ENCODE measurements at places on chromosomes 7 and 10.

DNA sequence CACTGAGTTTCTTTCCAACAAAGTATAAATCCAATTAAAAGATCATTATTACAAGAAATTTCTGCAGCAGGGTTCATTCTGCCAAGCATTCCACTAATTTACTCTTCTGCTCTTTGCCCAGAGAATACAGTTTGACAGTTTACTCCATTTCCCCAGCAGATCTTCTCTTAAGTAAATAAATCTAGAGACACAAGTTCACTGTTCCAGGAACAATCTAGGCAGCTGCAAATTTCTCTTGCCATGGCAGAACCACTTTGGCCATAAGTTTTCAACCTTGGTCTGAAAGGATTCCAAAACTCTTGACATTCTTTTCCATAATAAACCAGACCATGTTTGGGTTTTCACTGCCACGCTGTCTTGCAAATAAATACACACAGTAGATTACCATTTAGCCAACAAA lies 11.5 kb downstream of the RGS10 start:
- DNase-seq, result no peak

DNA sequence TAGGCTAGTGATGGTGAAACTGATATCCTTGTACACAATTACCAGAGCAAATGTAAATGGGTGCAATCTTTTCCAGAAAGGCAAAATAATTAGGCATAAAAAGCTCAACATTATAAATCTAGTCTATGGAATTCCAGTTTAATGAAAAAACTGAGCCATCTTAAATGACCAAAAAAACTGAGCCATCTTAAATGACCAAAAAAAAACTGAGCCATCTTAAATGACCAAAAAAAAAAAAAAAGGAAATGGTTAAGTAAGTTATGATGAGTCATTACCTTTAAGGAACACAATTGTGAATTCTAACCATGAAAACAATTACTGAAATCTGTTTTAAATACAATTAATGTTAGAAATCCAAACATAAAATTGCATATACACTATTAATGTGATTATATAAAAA lies 25.3 kb downstream of the USP6NL start:
- DNase-seq, result no peak

- no peak for DNase-seq
These were observed 17.1 kb downstream of the STK32C start for GRCh38 chr10:132290631-132291030.

GRCh38 chr7:131358636-131359035 lies 31.0 kb downstream of the MKLN1 start:
- no peak for DNase-seq

GRCh38 chr7:73704640-73705550 lies 14.6 kb downstream of the STX1A start:
- no peak for DNase-seq

- DNase-seq, result no peak
These were observed 131.1 kb downstream of the DIP2C start for GRCh38 chr10:558364-558763.

- no peak for DNase-seq
These were observed 57.9 kb downstream of the AKR1C4 start for GRCh38 chr10:5254488-5254887.

DNA sequence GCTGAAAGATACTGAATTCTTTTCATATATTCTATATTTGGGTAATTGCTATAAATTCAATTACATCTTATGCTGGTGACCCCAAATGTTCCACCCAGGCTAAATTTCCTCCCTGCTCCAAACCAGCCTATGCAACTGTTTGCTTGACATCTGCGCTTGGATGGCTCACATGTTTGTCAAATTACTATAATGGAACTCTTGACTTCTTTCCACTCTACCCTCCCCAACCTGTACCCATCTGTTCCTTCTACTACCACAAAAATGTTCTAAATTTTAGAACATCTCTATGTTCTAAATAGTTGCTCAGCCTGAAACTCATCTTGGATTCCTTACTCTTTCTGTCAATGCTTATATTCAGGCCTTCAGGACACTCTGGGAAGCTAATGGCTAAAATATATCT lies 249.9 kb upstream of the SMIM30 start:
- no peak for DNase-seq

- DNase-seq, result no peak
These were observed 2.3 kb downstream of the PAX2 start for GRCh38 chr10:100747456-100748230.

DNA sequence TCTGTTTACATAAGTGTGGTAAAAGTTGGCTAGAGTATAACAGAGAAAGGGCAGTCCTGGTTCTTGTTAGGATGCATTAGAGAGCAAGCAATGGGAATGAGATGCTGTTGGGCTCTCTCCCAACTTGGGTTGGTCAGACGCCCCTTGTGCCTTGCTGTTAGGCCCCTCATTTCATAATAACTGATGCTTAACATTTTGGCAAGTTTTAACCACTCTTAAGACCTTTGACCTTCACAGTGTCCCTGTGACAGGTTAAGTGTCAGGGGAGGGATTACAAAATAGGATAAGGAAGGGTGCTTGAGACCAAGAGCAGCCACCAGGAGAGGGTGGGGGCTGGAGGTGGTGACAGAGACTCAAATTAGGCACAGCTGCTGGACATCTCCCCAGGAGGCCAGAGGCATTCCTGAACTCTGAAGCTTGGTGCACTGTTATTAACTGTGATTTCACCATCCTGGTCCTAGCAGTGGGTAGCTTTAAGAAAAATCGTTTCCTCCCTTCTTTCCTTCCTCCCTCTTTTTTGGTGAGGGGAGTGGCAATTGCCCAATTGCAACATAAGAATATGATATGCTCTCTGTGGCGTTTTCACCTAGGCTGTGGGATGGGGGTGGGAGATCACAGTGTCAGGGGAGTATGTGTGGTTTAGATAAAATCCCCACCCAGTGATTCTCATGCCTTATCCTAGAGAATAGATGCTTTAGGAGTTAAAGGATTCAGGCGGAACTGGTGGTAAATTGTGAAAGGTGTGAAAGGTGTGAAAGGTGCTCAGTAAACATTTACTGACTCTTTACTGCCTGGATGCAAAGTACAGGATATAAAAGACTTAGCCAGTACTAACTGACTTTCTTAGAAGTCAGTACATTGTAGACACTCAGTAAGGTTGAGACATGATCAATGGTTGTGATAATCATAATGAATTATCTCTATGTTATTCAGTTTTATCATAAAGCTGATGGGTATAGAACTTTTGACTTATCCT lies 270.5 kb downstream of the BICC1 start:
- DNase-seq, result no peak

GRCh38 chr10:19097151-19097550 lies 48.5 kb downstream of the MALRD1 start:
- no peak for DNase-seq

DNA sequence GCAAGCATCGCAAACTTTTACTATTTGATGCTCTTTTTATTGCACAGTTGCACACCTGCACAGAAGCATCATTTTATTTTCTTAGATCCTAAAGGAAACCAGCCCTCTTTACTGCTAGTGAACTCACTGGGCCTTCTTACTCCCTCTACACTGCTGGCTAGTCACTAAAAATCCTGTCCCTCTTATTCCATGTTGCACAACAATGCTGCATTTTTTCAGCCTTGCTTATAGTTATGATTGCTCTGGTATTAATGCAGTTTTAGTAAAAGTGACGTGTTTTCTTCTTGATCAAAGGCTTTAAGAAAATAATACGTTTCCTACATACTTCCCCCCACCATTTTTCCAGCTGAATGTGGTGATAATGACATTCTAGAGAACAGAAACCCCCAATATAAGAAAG lies 132.9 kb upstream of the FAM3C start:
- no peak for DNase-seq

- DNase-seq, result no peak
These were observed 125.7 kb upstream of the CXCL12 start for GRCh38 chr10:44510379-44511115.

DNA sequence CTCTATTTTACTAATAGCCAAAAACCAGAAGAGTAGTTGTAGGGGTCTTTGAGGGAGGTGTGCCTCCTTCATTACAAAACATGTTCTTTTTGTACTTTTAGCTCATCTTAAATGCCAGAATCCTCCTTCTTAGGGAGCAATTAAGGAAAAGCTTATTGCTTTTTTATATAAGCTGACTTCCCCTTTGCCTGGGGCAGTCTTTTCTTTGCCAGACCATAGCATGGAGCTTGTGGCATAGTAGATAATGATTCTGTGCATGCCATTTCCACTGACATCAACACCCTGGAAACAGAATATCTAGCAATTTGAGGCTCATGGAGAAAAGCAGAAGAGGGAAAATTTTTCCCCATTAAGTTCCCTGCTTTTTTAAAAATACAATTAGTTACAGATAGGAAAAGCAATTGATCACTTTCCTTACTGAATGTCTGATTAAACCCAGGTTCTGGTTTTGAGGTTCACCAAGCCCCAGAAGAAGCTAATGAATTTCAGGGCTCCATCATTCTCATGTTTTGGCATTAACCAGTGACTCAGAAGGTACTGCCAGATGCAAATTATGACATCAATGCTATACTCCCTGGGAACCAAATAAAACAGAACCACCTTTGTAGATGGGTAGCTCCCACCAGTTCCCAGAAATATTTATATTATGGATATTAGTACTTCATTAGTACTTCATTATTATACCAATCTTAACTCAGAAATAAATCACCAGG lies 410.6 kb downstream of the KCNMA1 start:
- DNase-seq, result no peak

DNA sequence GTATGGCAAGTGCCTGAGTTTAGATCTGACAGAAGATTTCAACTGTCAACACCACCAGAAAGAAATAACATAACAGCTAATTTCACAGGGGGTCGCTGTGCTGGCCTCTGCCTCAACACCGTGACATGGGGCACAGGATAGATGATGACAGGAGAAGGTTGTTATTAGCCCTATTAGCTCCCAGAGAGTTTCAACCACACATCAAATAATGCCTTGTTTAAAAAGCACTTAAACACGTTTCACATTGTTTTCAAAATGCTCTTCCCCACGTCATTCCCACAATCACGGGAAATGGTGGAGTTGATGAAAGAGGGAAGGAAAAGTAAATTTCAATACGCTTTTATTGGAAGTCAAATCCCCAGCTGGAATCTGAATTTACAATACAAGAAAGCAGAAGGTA lies 184.7 kb downstream of the MAGI2 start:
- no peak for DNase-seq

- no peak for DNase-seq
These were observed 26.4 kb downstream of the AP5Z1 start for GRCh38 chr7:4801839-4802231.

GRCh38 chr7:93828260-93828659 lies 62.3 kb downstream of the TFPI2 start:
- DNase-seq, result no peak

DNA sequence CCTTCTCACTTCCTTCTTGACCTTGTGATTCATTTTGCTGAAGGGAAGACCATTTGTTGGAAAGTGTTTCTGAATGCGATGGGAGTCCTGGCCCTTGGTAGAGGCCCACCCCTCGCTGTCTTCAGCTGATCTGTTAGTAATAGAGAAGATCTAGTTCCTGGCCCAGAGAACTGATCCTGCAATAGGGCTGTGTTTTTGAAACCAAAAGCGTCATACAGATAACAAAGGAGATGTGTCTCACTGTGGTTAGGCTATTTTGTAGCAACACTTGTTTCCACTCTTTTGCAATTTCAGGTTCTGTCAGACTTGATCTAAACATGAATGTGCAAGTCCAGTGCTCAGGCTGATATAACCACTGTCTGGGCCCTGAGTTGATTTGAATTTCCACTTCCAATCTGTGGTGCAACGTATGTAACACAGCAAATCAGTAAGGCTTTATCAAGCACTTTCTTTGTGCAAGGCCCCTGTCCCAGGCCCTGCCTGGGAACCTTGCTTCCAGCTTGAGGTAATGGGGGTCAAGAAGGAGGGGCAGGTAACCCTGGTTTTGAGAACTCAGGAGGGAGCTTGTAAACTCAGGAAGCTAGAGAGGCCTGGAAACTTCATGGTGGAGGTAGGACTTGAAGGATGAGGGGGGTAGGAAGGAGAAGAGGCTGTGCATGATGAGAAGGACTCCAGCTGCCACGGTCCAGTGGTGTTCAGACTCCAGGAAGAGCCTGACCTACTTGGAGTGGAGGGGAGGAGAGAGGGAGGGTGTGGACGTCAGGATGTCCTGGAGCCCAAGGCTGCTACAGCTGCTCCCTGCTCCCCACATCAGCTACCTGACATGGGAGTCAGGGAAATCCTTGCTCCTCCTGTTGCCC lies 42.2 kb upstream of the SRGN start:
- no peak for DNase-seq

DNA sequence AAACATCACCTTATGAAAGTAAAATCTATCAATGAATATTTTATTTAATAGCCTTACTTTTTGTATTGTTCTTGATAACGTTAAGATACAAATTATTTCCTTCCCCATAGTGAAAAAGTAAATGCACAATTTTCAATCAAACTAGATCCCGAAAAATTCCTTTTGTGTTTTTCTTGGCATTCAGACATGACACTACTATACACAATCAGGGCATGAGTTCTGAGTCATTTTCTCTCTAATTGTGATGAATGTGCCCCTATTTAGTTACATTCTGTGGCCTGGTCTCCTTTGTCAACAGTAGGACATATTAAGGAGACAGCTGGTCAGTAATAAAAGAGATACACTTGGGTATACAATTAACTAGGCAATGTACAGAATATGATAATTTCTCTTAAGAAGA lies 19.8 kb downstream of the COL1A2 start:
- no peak for DNase-seq

DNA sequence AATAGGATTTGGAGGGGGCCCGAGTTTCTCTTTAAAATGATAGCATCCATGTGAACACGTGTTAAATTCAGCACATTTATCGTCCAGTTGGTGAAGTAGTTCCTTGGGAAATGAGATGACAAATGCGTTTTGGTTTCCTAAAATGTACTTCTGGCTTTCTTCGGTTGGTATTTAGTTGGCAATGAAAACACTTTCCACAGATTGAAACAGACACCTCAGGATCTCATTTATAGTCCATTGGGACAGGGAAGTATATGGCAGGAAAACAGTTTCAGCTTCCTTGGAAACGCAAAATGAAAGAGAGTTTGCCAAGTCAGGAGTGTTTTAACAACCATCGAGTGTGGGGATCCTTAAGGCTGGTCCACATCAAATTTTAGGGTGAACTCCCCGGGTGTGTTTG lies 19.4 kb upstream of the LYZL1 start:
- DNase-seq, result no peak

- DNase-seq, result no peak
These were observed 47.3 kb upstream of the CNPY1 start for GRCh38 chr7:155593461-155594162.

DNA sequence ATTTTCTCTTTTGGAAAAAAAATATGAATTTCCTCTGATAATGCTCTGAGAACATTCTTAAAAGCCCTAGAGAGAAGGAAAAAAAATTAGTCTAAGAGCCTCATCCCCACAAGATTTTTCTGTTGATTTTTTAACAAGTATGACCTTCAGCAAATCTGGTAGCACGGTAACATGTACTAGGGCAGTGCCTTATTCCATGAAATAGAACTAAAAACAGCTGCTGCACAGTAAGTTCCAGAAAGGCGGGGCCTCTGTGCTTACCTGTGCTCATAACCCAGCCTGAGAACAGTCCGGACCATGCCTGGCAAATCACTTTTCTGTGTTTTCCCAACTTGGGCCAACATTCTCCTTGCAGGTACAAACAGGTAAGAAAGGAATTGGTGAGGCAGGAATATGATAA lies 519.1 kb upstream of the AKR1E2 start:
- DNase-seq, result no peak

- no peak for DNase-seq
These were observed 389.1 kb downstream of the PAXIP1 start for GRCh38 chr7:154613811-154614210.
